ENCODE measurements at places on chromosomes 4 and X.

DNA sequence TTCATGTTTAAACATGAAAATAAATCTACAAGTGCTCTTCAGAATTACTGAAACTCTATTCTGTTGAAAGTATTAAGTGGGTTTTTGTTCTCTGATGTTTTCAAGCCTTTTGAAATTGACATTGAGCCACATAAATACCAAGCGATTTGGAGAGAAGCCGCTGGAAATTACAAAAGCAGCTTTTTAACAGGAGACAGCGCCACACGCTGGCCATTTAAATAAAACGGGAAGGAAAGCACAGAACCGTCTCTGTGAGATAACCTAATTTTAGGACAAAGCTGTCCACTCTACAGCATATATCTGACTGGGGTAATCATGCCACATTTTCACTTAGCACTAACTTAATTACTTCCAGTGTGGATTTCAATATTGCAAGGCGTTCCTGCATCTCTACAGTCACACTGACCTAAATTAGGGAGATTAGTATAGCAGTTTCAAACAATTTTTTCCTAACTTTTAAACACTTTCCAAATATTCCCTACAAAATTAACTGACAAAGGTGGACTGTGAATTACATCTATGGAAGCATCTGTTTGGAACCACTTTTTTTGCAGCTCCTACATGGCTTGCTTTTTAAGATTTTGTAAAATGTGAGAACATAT, 6.8 kb upstream of the ANOS1 start:
- peak; percentile 52 for DNase-seq

- no peak for DNase-seq
These were observed 127.9 kb downstream of the PABPC4L start for GRCh38 chr4:134073711-134074110.

GRCh38 chrX:18793601-18794089, 86.2 kb downstream of the PPEF1 start:
- no peak for DNase-seq

DNA sequence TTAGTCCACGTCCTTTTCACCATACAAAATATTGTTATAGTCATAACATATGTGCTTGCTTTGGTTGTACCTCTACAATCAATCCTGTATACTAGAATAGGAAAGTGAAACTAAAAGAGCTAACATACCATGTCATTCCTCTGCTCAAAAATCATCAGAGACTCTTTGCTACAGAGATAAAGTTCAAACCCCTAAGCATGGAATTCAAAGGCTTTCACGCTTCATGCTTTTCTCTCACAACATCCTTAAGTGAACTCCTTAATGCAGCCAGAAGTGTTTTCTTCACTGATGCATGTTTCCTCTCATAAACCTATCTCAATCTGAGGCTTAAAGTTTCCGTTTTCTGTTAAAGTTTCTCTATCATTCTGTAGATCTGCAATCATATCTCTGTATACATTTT, 744.6 kb upstream of the IGFBP7 start:
- no peak for DNase-seq

- peak; percentile 72 for DNase-seq
These were observed 3.5 kb downstream of the TMSB4X start for GRCh38 chrX:12978205-12979025.
